ENCODE measurements at places on chromosomes 5 and 9.

DNA sequence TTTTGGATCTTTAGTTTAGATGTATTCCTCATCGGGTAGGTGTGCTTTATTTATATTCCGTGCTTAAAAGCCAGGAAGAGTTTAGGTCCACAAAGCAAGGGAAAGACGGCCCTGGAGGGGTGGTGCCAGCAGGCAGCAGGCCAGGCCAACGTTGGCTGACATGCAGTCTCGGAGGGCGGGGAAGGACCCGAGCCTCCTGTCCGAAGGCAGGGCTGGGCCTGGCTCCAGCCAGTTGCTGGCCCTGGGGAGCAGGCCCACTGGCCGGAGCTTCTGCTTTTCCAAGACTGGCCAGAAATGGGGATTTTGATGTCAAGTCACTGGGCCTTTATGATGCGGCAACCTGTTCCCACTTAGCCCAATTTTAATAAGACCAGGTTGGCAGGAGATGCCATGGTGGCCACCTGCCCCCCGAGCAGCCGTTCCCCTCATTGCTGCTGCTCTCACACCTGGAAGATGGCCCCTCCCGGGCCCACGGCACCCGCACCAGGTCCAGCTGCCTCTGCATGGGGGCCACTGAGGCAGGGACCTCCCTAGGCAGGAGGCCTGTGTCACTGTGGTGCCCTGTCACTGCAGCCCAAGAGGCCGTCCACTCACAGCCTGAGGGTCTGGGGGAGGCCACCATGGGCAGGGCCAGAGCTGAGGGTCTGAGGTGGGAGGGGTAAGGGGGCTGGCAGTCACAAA, 23.2 kb downstream of the LPCAT1 start:
- no peak for DNase-seq

DNA sequence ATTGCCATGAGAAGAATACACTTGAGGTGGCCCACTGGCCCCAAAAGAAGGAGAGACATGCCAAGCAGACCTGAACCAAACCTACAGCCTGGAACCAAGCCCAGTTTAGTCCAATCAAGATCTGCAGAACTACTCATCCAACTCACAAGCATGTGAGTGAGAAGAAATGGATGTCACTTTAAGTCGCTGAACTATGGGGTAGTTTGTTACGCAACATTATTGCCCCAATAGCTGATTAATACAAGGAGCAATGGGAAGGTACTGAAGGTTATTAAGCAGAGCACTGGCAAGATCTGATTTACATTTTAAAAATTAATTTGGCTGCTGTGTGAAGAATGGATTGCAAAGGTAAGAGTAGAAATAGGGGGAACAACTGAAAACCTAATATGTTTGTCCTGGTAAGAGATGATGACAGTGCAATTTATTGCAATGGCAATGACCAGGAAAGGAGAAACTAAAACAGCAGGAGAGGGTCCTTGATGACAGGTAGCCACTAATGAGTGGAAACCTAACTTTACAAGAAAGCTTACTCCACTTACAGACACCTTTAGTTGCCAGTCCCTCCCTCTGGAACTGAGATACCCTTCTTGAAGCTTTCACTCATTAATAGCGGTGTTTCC, 132.9 kb upstream of the GRIA1 start:
- no peak for DNase-seq

- no peak for DNase-seq
These were observed 424.5 kb downstream of the ENC1 start for GRCh38 chr5:74216012-74216411.

DNA sequence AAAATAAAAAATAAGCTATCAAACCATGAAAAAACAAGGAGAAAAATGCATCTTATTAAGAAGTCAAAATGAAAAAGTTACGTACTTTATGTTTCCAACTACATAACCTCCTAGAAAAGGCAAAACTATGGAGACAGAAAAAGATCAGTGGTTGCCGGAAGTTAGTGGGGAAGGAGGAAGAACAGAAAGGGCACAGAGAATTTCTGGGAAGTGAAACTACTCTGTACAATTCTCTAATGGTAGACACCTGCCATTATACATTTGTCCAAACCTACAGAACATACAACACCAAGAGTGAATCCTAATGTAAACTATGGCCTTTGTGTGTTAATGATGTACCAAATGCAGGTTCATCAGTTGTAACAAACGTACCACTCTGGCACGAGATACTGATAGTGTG, 25.3 kb downstream of the SMU1 start:
- no peak for DNase-seq

DNA sequence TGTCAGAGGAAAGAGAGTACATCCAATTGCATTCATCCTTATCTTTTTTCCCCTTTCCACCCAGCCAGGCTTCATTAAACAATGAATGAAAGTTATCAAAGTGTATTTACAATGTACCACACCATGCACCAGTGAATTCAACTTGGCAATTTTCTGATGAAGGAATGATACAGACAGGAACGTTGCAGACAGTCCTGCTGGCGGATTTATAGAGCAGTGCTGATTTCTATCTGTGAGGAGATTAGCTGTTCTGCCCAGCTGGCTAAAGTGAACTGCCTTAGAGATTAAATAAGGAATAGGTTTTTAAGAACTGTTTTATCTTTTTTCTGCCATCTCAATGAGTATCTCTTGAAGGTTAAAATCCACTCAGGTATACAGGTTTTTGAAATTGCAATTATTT, 403.9 kb downstream of the CDH18 start:
- no peak for DNase-seq

- peak; percentile 5 for DNase-seq
These were observed 205.3 kb downstream of the DEPDC1B start for GRCh38 chr5:60494635-60495034.

- DNase-seq: no peak
These were observed 154.4 kb downstream of the ZSWIM6 start for GRCh38 chr5:61486476-61486875.

DNA sequence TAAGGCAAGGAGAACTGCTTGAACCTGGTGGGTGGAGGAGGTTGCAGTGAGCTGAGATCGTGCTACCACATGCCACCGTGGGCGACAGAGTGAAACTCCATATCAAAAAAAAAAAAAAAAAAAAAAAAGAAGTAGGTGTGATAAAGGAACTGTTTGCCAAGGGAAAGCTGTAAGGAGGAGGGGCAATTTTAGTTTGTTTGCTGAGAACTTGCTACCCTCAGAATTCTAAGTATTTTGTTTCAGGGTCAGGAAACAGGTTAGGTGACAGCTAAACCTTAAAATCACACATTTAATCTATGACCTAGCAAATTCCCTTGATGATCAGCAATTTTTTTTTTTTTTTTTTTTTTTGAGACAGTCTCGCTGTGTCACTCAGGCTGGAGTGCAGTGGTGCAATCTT, 7.2 kb upstream of the ARRDC3 start:
- DNase-seq: no peak

- no peak for DNase-seq
These were observed 508 bp upstream of the SNCAIP start for GRCh38 chr5:122311497-122311960.

DNA sequence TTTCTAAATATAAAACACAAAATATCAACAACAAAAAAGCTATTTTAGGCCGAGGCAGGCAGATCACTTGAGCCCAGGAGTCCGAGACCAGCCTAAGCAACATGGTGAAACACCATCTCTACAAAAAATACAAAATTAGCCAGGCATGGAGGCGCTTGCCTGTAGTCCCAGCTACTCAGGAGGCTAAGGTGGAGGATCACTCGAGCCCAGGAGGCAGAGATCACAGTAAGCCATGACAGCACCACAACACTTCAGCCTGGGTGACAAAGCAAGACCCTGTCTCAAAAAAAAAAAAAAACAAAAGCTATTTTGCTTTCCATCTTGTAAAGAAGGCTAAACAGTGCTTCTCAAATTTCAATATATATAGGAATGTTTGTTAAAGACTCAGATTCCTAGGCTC, 11.3 kb downstream of the C5orf15 start:
- no peak for DNase-seq

DNA sequence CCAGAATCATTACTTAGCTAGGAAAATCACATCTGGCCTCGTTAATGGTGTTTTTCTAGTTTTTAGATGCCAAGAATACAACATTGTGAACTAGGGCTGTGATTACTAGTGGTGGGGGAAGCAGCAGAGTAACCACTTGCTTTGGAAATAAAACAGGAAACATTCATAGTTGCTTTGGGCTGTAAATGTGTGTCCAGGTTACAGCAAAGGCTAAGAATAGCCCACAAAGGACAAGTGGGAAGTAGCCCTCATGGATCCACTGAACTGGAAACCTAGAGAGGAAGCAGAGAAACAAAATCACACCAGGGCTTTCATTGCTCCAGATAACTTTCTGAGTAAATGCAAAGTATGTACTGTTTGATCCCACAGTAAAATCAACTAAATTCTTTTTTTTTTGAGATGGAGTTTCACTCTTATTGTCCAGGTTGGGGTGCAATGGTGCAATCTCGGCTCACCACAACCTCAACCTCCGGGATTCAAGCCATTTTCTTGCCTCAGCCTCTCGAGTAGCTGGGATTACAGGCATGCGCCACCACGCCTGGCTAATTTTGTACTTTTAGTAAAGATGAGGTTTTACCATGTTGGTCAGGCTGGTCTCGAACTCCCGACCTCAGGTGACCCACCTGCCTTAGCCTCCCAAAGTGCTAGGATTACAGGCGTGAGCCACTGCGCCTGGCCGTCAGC, 56.2 kb upstream of the TNFSF15 start:
- no peak for DNase-seq

GRCh38 chr9:127762111-127762676, 16.3 kb downstream of the SH2D3C start:
- no peak for DNase-seq

DNA sequence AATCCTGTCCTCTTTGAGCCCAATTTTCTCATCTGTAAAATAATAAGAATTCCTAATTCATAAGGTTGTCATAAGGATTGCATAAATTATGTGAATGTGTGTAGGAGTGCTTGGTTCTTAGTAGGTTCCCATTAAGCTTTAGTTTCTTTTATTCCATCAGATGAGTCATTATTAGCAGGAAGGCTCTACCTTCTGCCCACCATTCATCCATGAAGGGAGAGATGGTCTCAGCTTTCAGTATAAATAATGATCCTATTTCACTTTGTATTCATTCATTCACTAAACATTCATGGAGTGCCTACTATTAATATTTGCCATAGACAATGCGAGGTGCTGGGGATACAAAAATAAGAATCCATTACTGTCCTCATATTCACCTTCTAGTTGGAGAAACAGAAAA, 3.0 kb downstream of the CMYA5 start:
- DNase-seq: no peak

GRCh38 chr5:180212363-180213255, 3.6 kb upstream of the RASGEF1C start:
- no peak for DNase-seq

GRCh38 chr5:123813937-123814624, 302.1 kb downstream of the CSNK1G3 start:
- no peak for DNase-seq

GRCh38 chr5:170681013-170681433, 102.5 kb upstream of the GABRP start:
- peak; percentile 12 for DNase-seq

GRCh38 chr9:136975644-136976043, 1.7 kb upstream of the PTGDS start:
- DNase-seq: no peak

- DNase-seq: no peak
These were observed 152.2 kb downstream of the NR2F1-AS1 start for GRCh38 chr5:93428868-93429267.

GRCh38 chr5:131378721-131379541, 115.1 kb downstream of the CDC42SE2 start:
- no peak for DNase-seq

GRCh38 chr5:119400245-119400644, 44.4 kb downstream of the TNFAIP8 start:
- DNase-seq: no peak

DNA sequence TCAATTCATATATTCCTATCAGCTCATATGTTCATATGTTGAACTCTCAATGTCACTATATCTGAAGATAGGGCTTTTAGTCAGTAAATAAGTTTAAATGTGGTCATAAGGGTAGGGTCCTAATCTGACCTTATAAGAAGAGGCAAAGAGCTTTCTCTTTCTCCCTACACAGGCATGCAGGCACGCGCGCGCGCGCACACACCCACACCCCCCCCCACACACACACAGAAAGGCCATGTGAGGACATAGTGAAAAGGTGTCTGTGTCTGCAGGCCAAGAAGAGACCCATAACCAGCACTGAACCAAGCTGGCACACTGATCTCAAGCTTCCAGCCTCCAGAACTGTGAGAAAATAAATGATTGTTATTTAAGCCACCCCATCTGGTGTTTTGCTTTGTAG, 76.0 kb downstream of the PDE4D start:
- DNase-seq: no peak

DNA sequence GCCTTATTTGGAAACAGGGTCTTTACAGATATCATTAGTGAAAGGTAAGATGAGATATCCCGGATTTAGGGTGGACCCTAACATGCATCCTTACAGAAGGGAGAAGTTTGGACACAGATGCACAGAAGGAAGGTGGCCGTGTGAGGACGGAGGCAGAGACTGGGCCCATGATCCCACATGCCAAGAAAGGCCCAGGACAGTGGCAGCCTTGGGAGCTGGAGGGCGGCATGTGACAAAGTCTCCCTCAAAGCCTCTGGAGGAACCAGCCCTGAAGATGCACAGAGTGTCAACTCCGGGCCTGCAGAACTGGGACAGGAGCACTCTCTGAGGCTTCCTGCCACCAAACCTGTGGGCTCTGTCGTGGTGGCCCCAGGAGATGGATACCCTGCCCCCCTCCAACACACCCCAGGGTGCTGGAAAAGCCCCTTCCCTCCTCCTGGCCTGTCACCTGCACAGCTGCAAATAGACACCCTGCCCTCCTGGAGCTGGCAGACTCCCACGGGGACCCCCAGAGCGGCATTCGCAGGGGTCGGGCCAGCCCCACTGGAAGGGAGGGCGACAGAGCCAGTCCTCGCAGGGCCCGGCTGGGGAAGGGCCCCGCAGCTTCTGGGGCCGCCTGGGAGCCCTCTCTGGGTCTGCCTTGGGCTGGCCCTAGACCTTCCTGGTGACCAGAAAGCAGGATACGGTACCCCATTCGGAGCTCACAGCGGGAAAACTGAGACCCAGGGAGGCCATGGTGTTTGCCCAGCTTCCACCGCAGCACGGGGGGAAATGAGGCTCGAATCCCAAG, 7.9 kb downstream of the NACC2 start:
- no peak for DNase-seq

DNA sequence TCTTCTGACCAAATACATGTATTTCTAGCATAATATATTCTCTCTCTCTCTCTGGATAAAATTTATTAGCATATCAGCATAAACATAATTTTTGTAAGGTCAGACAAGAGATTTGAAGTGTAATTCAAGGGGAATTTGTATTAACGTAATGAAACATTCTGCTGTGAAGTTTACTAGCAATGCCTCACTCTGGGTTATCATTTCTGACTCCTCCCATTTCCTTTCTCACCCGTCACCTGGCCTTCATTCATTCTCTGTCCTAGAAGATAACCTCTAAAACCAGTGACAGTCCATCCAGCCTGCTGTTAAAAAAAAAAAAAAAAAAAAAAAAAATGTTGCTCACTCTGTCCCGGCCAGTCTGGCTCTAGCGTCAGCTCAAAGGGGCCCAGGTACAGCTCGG, 27.1 kb downstream of the GRAMD2B start:
- no peak for DNase-seq

All from stimulated activated naive B cell treated with anti-CD40 and anti-IgM and Interleukin-4, amounts not matched to agents 10 μg/mL and 1 μg/mL and 100 μg/mL, for 72 hours (primary cell).